H4 (cell line): ENCODE measurements at places on chromosomes 5 and 9. TPM values are rescaled to one million over a fixed set of nuclear protein-coding genes. Genes with fewer than 3 reads are reported as not detected.

The OTULINL gene
- total RNA-seq = 1.1 and 1.2 TPM in 2 replicates

DNA sequence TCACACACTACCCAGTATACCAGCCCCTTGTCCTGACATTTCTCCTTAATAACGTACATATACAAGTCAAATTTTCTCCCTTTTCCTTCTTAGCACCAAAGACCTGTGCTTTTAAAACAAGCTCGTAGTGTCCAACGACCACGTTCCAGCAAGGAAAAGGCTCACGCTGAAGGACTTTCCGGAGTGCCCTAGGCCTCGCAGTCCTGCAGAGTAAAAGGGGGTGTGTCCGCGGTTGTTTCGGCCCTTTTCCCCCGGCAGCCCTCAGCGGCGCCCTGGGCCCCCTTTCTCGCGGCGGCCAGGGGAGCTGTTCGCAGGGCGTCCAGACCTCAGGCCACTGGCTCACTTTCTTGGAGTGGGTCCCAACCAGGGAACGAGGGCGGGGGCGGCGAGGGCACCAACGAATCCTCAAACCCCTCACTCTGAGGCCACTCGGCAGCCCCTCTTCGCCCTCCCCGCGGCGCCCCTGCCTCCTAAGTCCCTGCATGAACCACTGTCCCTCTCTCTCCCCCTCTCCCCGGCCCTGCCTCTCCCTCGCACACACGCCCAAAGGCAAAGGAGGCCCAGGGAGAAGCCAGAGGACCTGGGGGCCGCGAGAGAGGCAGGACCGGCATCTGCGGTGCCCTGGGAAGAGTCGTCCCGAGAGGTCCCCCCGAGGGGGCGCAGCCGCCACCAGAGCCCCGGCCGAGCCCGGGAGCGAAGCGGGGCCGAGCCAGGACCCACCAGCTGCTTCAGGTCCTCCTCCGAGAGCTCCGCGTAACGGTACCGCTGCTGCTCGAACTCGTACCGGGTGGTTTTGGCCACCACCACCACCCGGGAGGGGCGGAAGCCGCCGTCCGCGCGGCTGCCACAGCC, 720 bp downstream of the NADK2 start:
- DNase-seq = peak; percentile 48

The POU5F2 gene
- 0.04 TPM in 1 of 2 replicates, not detected in the other for total RNA-seq

GRCh38 chr5:157109744-157110143, 900 bp upstream of the HAVCR2 start:
- no peak for DNase-seq

The PAIP2 gene
- total RNA-seq = 66.1 and 71.8 TPM in 2 replicates

DNA sequence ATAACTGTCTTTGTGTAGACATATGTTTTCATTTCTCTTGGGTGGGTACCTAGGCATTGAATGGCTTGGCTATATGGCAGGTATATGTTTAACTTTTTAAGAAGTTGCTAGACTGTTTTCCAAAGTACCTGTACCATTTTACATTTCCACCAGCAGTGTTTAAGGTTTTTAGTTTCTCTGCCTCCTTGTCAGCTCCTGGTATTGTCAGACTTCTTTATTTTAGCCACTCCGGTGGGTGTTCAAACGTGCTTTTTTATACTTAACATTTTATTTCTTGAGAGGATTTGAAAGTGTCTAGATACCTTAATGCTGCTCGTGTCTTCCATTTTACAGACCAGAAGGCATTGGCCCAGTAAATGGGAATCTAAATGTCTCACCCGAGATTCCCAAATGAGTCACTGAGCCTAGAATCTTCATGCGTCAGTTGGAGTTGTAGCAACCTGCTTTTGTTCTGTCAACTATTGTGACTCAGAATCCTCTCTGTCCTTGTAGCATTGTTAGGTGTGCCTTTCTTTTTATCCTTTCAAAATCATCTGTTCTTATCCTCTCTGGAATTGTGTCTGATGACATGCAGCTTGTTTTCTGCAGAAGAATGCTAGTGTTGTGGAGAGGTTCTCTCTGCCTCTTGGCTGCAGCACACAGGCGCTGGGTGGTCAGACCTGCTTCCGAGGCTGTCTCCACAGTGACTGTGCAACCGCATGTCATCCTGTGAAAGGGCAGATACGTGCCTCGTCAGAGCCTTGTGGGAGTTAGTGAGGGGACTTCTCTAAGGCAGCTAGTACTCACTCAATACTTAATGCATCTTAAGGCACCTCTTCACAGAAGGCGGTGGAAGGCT, 291.8 kb downstream of the AOPEP start:
- DNase-seq = no peak

The BRD8 gene
- total RNA-seq = 46.5 and 55.2 TPM in 2 replicates

- no peak for DNase-seq
These were observed 15.1 kb downstream of the ZFAND5 start for GRCh38 chr9:72349911-72350310.

DNA sequence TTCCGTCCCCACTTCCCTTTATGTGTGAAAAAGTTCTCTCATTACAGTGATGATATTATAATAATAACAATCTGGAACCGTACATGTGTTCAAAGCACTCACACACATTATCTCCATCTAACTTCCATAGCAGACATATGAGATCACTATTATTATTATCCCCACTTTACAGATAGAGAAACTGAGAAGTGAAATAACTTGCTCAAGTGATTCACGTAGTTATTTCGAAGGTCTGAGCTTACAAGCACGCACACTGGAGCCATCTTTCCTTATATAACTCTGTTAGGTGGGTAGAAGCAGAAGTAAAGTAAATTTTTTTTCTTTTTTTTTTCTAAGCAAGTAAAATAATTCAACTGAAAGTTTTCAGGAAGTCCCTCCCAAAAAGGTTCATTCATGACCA, 62.9 kb upstream of the PTGER4 start:
- no peak for DNase-seq

The PTGDS gene
- not detected in 2 replicates for total RNA-seq

GRCh38 chr9:138007918-138008841, 130.6 kb downstream of the CACNA1B start:
- no peak for DNase-seq

DNA sequence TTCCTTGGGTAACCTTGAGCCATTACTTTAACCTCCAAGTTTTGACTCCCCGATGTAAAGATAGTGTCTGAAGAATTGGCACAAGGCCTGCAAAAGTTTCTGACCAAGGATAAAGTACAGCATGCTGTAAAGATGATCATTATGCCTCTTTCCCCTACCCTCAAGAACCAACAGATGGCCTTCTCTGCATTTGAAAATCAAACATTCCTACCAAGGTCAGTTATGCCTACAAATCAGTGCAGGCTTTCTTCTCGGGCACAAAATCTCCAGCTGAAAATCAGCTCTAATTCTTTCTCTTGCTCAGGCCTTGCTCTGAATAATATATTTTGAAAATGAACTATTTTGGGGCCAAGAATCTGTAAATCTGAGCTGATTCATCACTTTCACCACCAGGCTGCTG, 59.7 kb downstream of the PPP2R2B start:
- no peak for DNase-seq

The ZNF608 gene
- total RNA-seq = 20.8 and 28.0 TPM in 2 replicates

The NPR3 gene
- total RNA-seq = 0.10 and 0.27 TPM in 2 replicates

The SPACA9 gene
- 2.9 and 3.3 TPM in 2 replicates for total RNA-seq

The SH2D3C gene
- total RNA-seq = 0.12 and 0.23 TPM in 2 replicates

The CCNO gene
- 1.4 and 2.4 TPM in 2 replicates for total RNA-seq

The ERMP1 gene
- total RNA-seq = 5.9 and 6.2 TPM in 2 replicates

DNA sequence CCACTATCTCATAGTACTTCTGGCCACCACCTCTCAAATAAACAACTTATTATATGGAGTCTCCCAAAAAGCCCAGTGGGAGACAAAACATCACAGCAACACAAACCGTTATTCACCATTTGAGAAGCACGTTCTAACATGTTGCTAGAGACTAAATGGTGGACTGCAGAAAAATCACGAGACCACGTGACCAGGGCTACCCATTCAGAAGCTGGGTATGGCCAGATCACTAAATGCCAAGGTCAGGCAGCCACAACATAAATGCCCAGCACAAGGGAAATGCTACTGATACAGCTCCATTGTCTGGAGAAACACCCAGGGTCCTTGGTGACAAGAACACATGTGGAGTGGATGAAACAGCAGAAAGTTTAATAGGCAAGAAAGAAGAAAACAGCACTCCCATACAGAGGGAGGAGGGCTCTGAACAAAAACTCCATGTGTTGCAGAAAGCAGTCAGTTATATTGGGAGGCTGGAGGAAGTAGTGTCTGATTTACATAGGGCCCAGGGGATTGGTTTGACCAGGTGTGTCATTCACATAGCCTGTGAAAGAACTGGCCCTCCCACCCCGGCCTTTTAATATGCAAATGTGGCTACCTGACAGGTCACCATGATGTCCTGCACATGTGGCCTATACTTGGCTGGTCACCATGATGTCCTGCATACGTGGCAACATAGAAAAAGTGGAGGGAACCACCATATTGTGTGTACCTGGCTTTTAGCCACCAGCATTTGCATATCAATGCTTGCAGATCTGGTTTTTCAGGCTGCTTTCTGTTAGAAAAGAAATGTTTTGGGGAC, 97.2 kb downstream of the TRIM36 start:
- no peak for DNase-seq

GRCh38 chr5:126777257-126777974, 480 bp downstream of the LMNB1 start:
- DNase-seq = peak; percentile 55

The ANKRD31 gene
- 0.14 and 0.33 TPM in 2 replicates for total RNA-seq
